Activated CD4-positive, CD25-positive, alpha-beta regulatory T cell (primary cell): ENCODE measurements at places on chromosomes 1 and 21.

DNA sequence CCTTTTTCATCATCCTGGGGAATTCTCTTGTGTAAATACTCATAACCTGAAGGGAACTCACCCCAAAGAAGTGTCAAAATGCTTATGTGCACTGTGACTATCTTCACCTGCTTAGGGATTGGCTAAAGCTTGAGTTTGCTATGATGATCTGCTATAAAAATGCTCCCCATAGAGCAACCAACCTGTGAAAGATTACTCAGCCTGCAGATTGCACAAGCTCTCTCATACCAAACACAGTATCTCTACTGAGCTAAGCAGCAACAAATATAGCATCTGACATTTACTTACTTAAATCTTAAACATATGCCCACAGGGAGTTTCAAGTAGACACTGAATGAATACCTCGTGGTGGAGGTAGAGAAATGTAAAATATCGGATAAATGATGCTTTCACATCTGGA lies 725.8 kb downstream of the MRPL39 start:
- DNase-seq = no peak

- no peak for DNase-seq
Measured at GRCh38 chr1:9118186-9118585, 10.7 kb downstream of the GPR157 start.

- no peak for DNase-seq
Measured at GRCh38 chr1:217025381-217025780, 302.2 kb upstream of the ESRRG start.

- no peak for DNase-seq
Measured at GRCh38 chr1:31295874-31296485, 608 bp downstream of the SNRNP40 start.

DNA sequence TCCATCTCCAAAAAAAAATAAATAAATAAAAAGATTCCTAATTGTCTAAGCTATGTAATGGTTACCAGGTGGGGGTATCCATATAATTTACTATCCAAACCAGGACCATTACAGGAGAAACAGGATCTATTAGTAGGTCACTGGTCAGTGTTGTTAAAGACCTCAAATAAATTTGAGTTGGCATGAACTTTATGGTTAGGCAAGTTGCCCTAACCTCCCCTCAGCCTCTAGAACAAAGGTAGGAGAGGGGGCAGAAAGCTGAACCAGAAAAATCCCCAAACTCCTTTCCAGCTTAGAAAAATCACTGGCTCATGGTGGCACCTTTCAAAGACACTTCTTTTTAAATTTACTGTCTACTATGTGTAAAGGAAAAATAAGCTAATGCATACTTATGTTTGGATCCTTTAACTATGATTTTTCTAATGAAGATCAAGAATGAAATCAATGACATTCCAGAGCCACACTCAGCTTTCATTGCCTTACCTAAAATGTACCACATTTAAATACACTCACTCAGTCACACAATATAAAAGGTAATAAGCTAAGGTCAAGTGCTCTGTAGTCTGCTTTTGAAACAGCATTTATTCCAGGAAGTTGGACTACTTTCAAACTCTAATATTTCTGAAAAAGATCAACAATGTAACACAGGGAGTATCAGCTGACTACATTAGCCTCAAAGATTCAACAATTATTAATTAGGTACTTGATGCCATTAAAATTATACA lies 13.8 kb downstream of the EIF4G3 start:
- no peak for DNase-seq

DNA sequence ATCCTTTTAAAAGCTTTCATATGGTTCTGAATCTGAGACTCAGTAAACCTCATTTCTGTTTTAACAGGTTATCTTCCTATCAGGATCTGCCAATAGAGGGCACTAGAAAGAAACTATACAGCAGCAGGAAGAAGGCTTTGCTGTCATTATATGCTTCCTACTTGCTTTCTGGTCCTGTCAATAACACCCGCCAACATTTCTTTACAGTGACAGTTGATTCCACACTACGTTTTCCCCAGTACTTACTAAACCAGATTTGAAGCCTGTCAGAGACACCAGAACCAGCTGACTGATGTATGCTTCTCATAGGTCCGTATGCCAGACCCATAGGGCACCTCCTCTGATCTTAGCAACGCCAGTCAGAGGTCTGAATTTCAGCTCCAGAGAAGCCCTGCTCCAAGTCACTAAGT lies 341.0 kb upstream of the NEGR1 start:
- DNase-seq = no peak

- no peak for DNase-seq
Measured at GRCh38 chr1:3217181-3217641, 148.2 kb downstream of the PRDM16 start.

DNA sequence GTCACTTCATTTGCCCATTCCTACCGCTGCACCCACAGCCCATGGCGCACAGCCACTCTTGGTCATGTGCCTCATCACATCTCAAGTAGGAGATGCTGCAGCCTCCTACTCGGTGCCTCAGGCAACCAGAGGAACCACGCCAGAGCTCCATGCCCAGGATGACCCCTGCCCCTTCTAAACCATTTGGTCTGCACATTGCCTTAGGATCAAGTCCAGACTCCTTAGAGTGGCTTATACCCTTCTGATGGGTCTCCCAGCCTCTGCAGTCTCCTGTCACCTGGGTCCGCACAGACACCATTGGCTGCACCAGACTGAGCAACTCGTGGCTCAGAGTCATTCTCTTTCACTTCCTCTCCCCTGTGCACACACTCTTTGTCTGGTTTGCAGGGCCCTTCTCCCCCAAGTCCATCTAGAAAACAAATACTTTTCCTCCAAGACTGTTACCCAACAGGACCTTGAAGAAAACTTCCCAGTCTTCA lies 2.2 kb upstream of the ADORA3 start:
- no peak for DNase-seq

- no peak for DNase-seq
Measured at GRCh38 chr1:224747578-224747977, 131.5 kb downstream of the CNIH3 start.

DNA sequence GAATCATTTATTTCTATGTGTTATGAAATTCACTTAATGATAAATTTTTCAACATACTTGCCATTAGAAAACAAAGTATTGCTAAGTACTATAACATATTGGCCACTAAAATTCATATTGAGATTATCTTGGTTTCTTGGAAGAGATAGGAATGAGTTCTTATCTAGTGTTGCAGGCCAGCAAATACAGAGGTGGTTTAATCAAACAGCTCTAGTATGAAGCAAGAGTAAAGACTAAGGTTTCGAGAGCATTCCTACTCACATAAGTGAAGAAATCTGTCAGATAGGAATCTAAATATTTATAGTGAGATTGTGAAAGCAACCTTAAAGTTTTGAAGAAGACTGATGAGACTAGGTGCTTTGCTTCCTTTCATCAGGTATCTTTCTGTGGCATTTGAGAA lies 37.9 kb upstream of the FOXE3 start:
- DNase-seq = no peak

GRCh38 chr1:105838071-105838470 lies 1218.4 kb upstream of the PRMT6 start:
- no peak for DNase-seq

DNA sequence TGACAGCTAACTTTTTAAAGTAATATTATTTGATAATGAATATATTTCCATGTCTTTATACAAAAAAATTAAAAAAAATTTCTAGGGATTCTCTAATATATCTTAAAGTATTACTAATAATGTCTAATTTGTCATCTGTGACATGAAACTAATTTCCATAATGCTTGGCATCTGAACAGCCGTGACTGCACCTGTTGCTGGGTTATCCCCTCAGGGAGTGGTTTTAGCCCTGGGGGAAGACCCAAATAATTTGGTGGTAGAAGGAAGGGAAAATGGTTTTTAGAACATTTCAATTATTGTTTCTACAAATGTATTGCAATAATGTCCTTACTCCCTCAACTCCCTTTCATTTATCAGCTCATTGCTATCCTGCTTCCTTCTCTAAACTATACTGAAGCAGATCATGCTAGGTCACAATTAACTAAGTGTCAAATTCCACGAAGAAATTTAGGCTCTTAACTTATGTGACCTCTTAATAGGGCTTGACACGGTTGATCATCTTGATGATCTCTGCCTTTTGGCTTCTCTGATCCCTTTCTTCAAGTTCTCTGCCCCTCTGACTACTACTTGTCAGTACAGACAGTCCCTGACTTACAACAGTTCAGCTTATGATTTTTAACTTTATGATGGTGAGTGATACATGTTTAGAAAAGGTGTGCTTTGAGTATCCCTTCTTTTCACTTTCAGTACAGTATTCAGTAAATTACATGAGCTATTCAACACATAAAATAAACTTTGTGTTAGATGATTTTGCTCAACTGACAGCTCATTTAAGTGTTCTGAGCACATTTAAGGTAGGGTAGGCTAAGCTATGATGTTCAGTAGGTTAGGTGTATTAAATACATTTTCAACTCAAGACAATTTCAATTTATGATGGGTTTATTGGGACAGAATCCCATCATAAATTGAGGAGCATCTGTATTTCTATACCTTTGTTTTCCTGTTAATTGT lies 26.4 kb upstream of the DPH5 start:
- DNase-seq = no peak

DNA sequence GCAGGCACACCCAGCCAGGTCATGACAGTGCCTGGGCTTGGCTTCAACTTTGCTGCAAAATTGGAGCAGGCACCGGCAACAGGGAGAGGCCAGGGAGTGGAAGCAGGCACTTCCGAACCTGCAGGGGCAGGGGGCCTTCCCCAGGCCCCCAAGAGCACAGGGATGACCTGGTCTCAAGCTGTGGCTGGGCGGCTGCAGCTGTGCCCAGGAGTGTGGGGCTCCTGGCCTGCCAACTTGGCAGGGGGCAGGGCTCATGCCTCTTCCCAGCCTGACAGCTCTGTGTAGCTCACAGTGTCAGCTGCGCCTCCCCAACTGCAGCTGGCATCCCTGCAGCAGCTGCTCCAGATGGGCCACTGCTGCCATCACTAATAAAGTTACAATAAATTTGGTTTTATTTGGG lies 51.5 kb upstream of the SCYL3 start:
- DNase-seq = no peak

GRCh38 chr21:38869946-38870345 lies 64.2 kb downstream of the ETS2 start:
- no peak for DNase-seq

DNA sequence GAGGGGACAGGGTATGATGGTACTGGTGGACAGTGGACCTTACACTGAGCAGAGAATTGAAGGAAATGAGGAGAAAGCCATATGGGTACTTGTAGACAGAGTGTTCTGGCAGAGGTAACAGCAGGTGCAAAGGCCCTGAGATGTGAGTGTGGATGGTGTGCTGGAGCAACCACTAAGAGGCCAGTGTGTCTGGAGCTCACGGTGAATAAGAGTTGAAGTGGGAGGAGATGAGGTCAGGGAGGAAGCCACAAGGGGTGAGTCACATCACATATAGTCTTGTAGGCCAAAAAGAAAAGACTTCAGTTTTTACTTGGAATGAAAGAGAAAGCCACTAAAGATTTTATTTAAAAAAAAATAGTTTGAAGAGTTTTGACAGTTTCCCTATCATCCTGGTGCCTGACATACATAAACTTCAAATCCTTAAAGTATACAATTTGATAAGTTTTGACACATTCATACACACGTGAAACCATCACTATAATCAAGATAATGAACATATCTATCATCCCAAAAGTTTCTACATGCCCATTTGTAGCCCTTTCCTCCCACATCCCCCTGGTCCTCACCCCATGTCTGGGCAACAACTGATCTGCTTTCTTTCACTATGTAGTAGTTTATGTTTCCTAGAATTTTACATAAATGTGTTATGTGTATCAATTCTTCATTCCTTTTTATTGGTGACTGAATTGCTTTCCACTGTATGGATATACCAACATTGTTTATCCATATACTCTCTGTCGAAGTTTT lies 148.4 kb downstream of the GPATCH2 start:
- DNase-seq = no peak

- DNase-seq = no peak
Measured at GRCh38 chr1:206477581-206478380, 7.5 kb downstream of the IKBKE start.

GRCh38 chr1:18373882-18374493 lies 106.7 kb upstream of the KLHDC7A start:
- DNase-seq = no peak

- DNase-seq = no peak
Measured at GRCh38 chr1:151817353-151817730, 12.1 kb upstream of the LINGO4 start.

- no peak for DNase-seq
Measured at GRCh38 chr1:167094690-167095089, 815 bp downstream of the STYXL2 start.

- DNase-seq = peak; percentile 77
Measured at GRCh38 chr1:36155408-36156328, at the start of gene MAP7D1. Gene MAP7D1 (plus strand): TSS chr1:36156160. CDS start chr1:36156418, 258 bp downstream.

DNA sequence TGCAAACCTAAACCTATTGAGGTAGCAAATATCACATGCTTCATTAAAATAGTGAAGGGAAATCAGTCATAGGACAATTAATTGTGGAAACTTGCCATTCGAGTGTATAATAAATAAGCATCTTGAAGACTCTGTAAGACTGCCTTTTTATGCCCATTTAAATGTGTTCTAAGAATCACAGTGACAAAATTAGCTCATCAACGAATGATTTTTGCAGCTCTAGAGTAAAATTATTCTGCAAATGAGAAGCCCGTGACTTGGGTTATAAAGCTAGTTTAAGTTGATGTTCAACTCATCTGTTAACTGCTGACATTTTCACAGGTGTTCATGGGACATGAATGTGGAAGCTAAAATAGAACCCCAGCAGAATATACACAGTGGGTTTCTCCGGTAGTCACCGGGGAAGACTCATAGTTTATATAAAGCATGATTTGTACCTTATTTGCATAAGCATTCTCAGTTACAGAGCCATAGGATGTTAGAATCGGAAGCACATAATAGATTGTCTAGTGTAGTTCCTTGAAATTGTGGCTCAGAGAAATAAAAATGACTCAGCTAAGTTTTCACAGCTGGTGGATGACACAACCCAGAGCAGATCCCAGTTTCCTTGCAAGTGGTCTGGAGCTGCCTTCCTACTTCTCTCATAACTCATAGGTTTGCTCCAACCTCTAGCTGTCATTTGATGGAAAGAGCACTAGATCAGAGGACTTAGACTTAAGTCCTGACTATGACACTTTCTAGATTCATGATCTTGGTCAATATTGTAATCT lies 107.3 kb downstream of the UCHL5 start:
- no peak for DNase-seq

DNA sequence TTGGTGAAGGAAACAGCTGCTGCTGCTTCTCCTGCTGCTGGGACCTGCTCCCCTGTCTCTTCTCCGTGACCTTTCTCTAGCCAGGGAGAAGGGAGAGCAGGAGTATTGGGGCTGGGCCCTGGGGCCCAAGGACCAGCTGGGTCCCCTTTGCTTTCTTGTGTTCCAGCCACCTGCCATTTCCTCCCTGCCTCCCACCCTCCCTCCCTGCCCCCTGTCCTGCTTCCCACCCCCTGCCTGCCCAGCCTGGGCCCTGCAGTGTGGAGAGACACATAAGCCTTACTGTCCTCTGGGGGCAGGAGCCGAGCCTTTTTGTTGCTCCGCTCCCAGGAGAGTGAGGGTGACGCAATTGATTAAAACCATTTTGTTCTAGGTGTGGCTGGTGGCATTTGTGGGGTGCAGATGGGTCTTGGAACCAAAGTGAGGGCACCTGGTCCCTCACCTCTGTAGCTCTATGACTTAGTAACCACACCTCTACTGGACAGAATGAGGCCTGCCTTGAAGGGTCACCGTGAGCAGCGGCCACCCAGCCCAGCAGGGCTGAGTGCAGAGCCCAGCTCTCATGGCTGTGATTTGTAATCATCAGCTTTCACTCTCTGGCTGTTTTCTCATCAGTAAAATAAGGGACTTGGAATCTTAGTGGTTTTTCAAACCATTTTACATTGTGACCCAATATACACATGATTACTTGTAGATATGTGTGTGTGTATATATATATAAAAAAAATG lies 13.9 kb upstream of the TMEM222 start:
- DNase-seq = no peak
